Gastroesophageal sphincter (tissue), 4 donors: ENCODE measurements at places on chromosomes 12 and 14. TPM values are rescaled to one million over a fixed set of nuclear protein-coding genes. Genes with fewer than 3 reads are reported as not detected.

DNA sequence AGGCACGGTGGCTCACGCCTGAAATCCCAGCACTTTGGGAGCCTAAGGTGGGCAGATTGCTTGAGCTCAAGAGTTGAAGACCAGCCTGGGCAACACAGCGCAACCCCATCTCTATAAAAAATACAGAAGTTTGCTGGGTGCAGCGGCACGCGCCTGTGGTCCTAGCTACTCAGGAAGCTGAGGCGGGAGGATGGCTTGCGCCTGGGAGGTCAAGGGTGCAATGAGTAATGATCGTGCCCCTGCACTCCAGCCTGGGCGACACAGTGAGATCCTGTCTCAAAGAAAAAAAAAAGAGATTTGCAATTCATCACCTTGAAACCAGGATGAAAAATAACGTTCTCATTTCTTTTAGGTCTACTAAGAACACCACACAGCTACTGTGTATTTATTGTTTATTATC lies 4.0 kb downstream of the STX2 start:
- ATAC-seq, result no peak

DNA sequence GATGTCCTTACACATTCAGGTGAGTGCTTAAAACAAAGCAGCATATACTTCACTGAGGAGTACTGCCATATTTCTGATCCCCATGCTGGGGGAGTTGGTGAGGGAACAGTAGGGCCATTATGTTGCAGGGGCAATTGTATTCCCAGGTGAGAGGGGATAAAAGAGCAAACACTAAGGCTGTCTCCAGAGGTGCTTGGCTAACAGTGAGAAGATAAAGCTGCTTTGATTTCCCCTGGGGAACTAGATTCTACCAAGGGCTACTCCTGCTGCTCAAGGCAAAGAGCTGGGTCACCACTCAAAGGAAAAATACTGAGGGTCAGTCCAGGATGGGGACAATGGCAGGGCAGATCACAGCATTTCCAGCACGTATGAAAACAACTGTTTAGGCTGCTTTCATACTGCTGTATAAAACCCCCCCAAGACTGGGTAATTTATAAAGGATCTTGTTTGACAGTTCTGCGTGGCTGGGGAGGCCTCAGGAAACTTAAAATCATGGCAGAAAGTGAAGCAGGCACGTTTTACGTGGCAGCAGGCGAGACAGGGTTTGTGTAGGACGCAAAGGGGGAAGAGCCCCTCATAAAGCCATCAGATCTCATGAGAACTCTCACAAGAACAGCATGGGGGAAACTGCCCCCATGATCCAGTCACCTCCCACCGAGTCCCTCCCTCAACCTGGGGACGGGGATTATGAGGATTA lies 47.8 kb upstream of the OR5AU1 start:
- no peak for ATAC-seq

The SLC10A1 gene
- not detected for total RNA-seq

DNA sequence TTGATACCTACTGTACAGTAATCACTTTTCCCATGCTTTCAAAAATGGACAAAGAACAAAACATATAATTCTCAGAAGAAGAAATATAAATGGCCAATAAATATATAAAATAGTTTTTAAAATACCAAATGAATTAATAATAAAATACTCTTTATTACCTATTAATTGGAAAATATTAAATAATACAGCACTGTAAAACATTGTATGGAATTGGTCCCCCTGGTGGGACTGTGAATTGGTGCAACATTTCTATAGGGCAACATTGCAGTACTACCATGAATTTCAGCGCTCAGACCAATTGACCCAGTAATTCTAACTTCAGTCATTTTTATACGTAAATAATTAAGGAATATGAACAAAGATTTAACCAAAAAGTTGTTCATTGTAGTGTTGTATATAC lies 162.6 kb downstream of the PELI2 start:
- ATAC-seq, result no peak

GRCh38 chr14:94885481-94886155 lies 115.7 kb upstream of the GSC start:
- ATAC-seq, result no peak

GRCh38 chr12:23631786-23632377 lies 317.6 kb downstream of the SOX5 start:
- ATAC-seq, result no peak

DNA sequence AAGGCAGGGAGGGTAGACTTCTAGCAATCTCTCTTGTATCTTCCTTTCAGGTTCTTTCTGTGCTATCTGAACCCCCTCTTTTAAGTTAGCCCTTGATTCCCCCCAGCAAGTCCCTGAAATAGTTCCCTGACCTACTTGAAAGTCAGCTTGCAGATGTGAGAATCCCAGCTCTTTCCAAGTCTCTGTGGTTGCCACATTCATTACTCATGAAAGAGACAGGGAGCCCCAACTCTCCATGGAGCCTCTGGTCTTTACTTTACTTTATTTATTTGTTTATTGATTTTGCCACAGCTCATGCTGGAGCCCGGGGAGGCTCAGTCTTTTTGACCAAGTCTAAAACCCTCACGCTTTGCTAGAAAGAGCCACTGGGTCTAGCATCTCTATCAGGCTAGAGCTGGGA lies 193.6 kb upstream of the FAR2 start:
- ATAC-seq, result no peak

GRCh38 chr12:84554199-84554723 lies 358.3 kb downstream of the SLC6A15 start:
- no peak for ATAC-seq
